ENCODE measurements at places on chromosomes 12 and 14. TPM values are rescaled to one million over a fixed set of nuclear protein-coding genes. Genes with fewer than 3 reads are reported as not detected.

DNA sequence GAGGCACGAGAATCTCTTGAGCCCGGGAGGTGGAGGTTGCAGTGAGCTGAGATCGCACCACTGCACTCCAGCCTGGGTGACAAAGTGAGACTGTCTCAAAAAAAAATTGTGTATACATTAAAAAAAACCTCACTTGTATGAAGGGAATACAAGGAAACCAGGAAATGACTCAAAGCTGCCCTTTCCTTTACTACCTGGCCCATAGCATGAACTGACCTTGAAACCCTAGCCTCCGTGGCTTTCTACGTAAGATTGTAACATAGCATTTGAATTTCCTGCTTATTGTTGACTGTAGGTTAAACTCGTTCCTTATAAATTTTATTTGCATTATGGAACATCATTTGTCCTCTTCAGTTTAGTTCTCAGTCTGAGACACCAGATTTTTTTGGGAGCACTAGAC lies 9.1 kb upstream of the DDX47 start:
- no peak for DNase-seq

- DNase-seq, result no peak
These were observed 17.1 kb downstream of the NUMB start for GRCh38 chr14:73441286-73441685.

Gene NUAK1
- not detected for total RNA-seq

Gene CMTM5
- not detected for total RNA-seq
